ENCODE measurements at places on chromosomes 1 and 21.

DNA sequence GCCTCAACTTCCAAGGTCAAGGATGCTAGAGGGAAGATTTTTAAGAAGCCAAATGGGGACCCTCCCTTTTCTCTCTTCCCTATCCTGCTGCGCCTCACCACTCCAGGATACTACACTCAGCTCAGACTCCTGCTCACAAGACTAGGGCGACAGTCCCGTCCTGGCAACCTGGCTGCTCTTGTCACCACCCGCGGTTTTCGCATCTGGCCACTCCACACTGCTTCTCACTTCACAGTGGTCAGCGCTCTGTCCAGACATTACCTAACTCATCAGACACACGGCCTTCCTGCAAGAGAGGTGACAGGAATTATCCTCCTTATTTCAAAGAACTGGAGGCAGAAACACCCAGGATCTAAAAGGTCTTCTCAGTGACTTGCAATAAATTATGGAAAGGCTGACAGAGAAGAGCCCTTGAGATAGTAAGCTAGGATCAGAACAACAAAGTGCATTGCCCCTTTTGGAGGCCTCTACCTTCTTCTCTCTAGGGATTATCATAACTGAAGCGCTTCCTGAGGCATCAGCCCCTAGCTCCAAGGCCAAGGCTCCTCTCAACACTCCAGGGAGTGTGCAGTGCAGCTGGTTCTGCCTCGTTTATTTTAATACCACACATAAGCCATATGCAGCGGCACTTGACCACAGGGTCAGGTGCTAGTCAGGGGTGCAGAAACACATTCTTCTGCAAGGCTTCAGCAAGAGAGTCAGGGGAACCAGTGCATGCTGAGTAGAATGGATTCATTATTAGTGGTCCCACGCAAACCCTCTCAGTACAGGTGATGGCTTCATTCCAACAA lies 41.9 kb downstream of the ASTN1 start:
- DNase-seq = no peak

GRCh38 chr21:33962290-33962689 lies 46.7 kb upstream of the ATP5PO start:
- DNase-seq = no peak

- no peak for DNase-seq
Observed at GRCh38 chr1:151193856-151194255, 3.9 kb upstream of the VPS72 start.

- DNase-seq = no peak
Observed at GRCh38 chr21:39353295-39353694, 4.4 kb upstream of the HMGN1 start.

DNA sequence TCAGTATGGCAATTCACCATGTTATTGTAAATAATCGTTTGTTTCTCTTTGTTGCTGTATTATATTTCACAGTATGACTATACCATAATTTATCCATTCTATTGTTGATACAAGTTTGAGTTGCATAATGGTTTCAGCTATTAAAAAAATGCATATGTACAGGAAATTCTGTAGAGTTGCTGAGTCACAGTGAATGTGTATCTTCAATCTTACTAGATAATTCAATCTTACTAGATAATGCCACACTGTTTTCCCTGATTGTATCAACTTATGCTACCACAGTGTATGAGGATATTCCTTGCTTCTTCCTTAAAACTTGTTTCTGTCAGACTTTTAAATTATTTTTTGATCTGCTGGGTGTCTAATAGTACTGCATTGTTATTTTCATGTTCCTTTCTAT lies 3.5 kb upstream of the COA6 start:
- DNase-seq = no peak

DNA sequence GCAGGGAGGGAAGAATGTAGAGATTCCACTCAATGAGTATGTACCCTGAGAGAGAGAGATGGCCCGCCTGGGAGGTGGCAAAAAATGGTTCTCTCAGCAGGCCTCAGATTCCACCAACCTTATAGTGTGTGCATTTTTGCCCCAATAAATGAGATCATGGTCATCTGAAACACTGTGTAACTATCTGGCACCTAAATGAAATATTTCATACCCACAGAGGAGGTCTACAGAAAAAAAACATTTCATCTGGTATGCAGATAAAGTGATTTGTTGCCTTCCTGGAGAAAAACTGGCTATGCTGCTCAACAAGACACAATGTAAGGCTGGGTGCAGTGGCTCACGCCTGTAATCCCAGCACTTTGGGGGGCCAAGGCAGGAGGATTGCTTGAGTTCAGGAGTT lies 4.9 kb downstream of the TMCO2 start:
- DNase-seq = no peak

- DNase-seq = no peak
Observed at GRCh38 chr1:145927916-145928643, 796 bp upstream of the RBM8A start.

- no peak for DNase-seq
Observed at GRCh38 chr1:234942879-234943506, 185.6 kb downstream of the TOMM20 start.

GRCh38 chr1:93605812-93606512 lies 75.7 kb downstream of the BCAR3 start:
- no peak for DNase-seq

DNA sequence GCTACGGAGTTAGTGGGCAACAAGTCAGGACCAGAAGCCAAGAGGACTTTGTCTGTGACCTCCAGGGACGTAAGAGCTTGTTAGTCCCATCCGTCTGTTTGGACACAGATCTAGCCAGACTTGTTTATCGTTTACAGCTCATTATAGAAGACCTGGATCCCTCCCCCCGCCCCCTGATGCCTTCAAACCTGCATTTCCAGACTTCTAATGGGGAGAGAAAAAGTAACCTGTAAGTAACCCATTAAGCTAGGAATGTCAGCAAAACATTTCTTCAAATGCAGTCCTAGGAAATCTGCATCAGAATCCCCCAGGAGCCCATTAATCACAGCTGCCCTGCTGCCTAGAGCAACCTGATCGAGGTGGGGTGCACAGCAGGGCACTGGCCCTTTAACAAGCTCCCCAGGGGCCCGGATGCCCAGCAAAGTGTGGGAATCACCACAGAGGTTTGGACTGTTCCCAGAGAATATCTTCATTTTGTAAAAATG lies 1.4 kb upstream of the MAD2L2 start:
- DNase-seq = no peak

DNA sequence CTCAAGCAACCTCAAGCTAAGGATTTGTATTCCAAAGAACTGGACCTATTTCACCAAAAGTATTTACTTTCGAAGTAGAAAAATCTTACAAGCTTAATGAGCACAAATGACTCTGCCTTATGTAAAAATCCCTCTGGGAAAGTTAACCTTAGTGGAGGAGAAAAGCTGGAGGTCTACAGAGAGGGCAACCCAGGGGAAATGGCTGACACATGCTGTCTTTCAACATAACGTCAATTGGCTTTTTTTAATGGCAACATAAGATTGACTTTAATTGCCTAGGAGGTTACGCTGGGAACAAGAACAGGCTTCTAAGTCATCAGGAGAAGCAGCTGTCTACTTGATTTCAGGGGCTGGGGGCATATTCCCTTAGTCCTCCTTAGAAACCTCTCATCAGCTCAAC lies 52.3 kb downstream of the UTP25 start:
- DNase-seq = no peak

GRCh38 chr1:76786222-76786621 lies 81.1 kb upstream of the ST6GALNAC5 start:
- DNase-seq = no peak

DNA sequence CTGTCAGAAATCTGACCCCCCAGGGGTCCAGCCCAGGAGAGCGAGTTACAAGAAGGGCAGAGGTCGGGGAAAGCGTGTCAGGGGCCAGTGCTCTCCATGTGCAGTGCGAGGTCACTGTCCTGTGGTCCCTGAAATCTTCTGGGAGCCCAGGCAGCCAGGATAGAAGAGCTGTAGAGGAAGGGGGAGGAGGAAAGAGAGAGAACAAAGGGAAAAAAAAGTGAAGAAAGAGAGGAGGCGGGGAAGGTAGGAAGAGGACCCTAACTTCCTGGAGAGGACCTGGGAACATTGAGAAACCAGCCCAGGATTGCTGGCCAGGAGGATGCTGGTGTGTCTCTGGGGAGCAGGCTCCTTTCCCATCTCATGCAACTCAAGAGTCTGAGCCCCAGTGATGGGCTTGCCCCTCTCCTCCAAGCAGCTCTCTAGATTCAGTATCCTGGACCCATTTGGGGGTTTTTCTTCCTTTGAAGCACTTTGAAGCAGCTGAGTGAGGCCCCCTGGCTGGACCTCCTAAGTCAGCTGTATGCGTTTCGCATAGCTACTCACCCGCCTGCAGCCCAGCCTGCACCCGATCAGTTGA lies 6.8 kb upstream of the INAVA start:
- DNase-seq = no peak

DNA sequence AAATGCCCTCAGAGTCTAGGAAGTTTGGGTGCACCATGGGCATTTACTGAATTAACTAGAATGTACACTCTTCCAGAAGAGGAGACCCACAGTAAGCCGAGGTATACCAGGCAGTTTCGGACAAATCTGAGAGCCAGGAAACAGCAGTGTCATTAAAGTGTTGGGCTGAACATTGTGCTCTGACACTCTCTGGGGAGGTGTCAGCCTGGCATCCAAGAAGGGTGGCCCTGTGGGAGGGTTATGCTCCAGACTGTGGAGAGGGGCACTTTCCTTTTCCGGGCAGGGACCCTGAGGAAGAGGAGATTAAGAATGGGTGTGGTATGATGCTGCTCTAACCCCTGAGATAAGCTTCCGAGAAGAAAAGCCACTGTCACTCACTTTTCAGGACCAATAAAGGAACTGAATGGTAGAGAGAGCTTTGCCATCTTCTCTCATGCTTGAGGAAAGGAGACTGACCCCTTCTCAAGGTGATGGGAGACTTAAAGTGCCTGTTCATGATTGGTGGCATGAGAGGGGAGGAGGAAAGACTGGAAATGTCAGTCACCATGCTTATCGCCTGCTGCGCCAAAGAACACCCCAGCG lies 98.2 kb downstream of the UCK2 start:
- DNase-seq = no peak

DNA sequence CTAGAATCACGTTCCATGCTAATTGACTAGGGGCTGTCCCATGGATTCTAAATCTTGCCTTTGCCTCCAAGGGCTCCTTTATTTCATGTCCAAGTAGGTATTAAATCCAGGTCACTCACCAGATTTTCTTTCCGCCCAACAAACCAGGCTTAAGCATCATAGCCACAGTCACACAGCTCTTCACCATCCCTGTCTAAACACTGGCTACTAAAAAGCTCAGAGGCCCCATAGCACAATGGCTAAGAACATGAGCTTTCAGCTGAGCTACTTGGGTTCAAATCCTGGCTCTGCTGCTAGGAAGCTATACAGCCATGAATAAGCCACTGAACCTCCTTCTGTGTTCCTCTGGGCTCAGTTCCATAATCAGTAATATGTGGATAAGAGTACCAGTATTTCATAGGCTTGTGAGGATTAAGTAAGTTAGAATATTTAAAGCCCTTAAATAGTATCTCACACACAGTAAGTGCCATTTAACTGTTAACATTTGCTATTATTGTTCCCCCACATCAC lies 277.2 kb upstream of the GJB5 start:
- no peak for DNase-seq

DNA sequence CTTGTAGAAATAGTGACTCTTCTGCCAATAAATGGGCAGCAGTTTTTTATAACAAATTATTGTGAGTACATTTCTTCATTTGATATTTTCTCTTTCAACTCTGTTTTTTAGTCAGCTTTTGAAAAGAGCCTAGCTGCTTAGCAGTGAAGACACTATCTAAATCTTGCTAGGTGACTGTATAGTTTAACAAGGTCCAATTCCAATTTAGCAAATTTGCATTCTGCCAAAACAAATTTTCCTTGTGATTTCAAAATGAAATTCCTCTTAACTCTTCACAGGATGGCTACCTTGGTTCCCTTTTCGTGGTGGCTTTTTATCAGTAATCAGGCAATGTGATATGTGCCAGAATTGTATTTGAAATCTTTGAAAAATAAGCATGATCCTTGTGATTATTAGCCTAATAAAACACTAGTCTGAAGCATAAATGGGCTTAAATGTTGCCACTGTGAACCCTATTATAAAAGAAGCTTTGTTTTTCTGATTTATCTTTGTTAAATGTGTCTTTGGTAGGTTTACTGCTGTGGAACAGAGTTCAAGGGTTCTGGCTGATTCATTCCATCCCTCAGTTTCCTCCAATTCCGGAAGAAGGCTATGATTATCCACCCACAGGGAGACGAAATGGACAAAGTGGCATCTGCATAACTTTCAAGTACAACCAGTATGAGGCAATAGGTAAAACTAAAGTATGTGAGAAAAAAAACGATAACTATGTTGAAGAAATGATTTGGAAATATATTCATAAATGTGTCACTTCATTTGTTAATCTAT lies 12.2 kb downstream of the DNASE2B start:
- no peak for DNase-seq

All from stimulated activated CD4-positive, alpha-beta T cell treated with anti-CD3 and anti-CD28 coated beads, Interleukin-4, amount 100 ng/mL, for 4 hours (primary cell).